HT1080 (cell line): ENCODE measurements at places on chromosomes 7 and 10.

- DNase-seq: no peak
Measured at GRCh38 chr7:141014125-141014523, 628 bp downstream of the MRPS33 start.

DNA sequence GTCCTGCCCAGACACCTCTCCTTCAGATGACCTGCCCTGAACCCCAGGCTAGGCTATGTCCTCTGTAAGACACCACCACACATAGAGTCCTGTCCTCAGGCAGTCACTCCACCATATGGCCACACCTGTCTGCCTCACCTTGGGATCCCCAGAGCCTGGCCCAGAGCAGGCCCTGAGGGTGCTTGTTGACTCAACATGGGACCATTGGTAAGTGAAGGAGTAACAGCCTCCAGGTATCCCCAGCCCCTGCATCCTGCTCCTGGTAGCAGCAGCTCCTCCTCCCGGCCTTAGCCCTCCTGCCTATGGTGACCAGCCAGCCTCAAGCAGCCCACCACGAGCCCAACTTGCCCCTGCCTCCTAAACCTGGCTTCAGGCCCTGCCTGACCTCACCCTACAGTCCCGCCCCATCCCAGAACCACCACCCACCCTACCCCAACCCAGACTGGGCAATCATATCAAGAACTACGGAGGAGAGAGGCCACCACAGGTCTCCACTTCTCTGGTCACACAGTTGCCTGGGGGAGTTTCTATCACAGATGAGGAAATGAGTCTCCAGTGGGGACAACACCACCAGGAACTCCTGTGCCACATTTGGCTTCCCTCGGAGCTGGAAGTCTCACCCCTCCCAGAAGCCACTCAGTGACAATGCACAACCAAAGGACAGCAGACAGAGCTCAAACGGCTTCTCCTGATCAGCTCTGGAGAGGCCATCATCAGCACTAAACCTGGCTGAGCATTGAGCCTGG lies 136.6 kb downstream of the GRID1 start:
- no peak for DNase-seq

GRCh38 chr10:92761571-92761970 lies 71.8 kb downstream of the HHEX start:
- no peak for DNase-seq

GRCh38 chr7:54252256-54253035 lies 289.7 kb upstream of the VSTM2A start:
- DNase-seq: peak; percentile 70

DNA sequence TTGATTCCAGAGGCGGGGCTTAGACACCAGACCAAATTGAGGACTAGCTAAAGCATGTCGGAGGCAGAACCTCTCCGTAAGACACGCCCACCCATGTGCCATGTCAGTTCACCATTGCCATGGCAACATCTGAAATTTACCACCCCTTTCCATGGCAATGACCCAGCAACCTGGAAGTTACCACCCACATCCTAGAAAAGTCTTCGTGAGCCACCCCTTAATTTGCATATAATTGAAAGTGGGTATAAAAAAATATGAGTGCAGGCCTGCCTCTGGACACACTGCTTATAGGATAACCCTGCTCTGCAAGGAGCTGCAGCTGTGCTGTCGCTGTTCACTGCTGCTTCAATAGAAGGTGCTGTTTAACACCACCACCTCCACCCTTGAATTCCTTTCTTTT lies 28.0 kb downstream of the TMEM270 start:
- peak; percentile 10 for DNase-seq

DNA sequence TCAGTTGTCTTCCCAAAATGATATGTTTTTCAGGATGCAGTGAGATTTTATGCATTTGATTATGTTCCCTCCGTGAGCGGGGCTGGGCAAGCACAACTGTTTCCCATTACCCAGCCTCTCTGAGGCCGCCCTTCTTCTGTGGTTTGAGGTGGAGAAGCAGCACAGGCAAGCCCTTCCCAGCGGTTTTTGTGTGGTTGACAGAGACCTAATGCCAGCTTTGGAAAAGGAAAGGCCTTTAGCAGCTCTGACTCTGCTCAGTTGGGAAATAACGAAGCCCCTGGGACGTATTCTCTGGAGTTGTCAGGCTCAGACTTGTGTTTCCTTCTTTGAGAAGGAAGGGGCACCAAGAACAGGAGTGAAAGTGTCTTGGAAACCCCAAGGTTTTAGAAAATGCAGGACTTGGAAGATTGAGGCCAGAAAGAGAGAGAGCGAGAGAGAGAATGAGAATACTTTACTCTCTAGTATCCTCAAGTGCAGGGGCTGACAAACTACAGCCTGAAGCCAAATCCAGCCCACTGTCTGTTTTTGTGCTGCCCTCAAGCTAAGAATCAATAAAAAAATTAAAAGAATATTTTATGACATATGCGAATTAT lies 20.6 kb upstream of the PDCD4 start:
- no peak for DNase-seq

- DNase-seq: no peak
Measured at GRCh38 chr10:77398986-77399755, 238.4 kb downstream of the KCNMA1 start.

DNA sequence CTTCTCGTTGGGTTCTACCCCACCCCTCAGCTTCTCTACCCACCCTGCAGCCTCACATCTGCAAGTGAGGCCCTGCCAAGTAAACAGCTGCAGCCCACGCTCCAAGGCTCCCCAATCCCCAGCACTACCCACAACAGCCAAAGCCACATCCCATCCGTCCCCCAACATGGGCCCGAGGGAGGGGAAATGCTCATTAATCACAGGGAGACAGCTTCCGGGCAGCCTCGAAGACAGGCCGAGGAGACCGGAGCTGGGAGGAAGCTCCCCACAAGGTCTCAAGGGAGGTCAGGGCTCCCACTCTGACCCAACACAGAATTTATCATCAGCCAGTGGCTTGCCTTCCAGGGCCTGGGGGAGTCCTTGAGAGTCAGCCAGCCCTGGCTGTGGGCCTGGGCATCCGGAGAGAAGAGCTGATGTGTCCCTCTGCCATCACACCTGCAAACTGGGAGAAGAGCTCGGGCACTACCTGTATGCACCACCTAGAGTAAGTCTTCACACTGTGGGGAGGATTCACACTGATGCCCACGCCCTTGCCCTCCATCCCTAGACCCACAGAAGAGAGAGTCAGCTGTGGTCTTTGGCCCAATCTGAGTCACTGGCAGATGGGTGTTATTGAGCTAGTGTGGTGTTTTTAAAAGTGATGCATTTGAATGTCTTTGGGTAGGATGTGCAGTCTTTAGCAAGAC lies 115.5 kb upstream of the ZMIZ1 start:
- DNase-seq: no peak

DNA sequence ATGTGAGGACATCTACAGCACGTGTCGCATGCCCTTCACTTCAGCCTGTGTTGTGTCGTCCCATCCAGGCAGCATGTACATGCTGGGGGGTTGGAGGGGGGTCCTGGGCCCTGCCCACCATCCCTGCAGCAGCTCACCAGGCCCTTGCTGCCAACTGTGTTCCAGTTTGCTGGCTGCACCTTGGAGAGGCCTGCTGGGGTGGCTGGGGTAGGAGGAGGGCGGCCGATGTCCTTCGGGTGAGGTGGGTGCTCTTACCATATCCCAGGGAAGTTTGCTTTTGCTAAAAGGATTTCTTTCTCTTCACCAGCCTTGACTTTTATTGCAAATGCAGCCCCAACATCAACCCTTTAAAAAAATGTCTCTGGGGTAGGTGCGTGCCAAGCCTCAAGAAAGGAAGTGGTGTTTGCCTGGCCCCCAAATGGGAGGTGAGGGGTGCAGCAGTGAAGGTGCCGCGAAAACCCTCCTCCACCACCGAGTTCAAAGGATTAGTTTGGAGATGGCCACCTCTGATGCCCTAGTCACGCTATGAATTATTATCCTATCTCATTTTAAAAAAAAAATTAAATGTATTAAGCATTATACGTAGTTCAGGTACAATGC lies 165.8 kb upstream of the KLF6 start:
- no peak for DNase-seq

DNA sequence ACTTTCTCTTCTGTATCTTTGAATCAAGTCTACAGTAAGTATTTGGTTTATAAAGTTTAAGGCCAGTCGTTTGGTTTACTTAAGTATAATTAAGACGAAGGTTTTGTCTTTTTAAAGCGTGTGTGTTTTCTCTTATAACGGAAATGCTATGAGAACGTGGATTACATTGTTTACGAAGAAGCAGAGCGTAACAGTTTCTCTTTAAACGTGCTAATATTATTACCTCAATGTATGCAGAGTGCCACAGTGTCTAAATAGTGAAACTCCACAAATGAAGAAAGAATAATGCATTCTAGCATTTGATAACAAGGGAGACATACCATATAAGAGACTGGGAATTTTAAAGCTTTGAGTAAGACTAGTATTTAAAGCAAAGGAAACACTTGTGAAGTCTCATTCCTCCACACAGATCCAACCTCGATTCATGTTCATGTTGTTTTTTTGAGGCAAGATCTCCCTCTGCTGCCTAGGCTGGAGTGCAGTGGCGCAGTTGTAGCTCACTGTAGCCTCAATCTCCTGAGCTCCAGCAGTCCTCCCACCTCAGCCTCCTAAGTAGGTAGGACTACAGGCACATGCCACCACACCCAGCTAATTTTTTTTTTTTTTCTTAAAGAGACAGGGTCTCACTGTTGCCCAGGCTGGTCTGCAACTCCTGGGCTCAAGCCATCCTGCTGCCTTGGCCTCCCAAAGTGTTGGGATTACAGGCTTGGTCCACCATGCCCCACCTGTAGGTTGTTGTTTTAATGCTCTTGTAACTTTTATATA lies 75.1 kb downstream of the ANKRD61 start:
- DNase-seq: peak; percentile 72
